ENCODE measurements at places on chromosomes 5 and 9. TPM values are rescaled to one million over a fixed set of nuclear protein-coding genes. Genes with fewer than 3 reads are reported as not detected.
A peak's percentile ranks its signal among the peaks of the same experiment; 100 is the strongest.

STC2 gene
- total RNA-seq = not detected

DNA sequence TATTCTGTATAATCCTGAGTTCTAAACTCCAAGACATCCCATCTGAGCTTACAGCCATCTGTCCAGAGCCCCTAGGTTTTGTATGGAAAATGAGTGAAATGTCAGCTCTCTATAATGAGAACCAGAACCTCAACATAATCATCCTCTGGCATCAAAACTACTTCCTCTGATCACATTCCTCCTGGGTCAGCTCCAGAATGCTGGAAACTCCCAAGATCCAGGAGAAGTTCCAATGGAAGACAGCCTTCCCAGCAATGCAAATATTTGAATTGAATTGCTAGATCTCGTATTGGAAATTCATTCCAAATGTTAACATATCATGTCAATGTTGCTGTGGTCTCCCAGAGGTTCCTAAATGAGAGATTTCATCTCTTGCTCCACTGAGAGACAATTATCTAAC is 23.8 kb downstream of the C9 start:
- H3K4me1 ChIP-seq = no peaks in the 10 kb centered on the region
- no peaks in the 10 kb centered on the region for H3K36me3 ChIP-seq
- no peak for DNase-seq

DNA sequence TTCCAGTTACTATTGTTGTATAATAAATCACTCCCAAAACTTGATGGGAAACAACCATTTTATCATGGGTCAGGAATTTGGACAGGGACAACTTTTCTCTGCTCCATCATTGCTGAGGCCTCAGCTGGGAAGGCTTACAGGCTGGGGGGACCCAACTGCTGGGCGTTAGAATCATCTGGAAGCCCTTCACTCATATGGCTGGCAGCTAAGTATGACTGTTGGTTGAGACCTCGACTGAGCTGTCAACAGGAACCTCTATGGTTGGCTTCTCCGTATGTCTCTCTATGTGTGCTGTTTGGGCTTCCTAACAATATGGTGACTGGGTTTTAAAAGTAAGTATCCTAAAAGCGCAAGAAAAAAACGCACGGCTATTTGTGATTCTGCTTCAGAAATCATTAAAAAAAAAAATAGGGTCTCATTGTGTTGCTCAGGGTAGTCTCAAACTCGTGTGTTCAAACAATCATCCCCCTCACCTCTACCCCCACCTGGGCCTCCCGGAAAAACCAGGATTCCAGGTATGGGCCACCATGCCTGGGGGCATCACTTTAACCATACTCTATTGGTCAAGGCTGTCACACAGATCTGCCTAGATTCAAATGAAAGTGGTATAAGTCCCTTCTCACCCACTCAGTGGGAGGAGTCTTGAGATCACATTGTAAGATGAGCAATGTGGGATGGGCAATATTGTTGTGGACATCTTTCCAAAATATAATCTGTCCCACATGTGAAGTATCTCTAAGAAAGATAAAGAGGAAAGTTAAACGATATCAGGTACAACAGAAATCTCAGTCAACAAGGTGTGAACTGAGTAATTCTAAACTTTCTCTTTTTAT is 15.2 kb downstream of the FNBP1 start:
- H3K36me3 ChIP-seq = no peaks in the 10 kb centered on the region
- peaks cover 97% of the 10 kb centered on the region for H3K4me1 ChIP-seq
- H3K4me3 ChIP-seq = no peak overlapping the region
- H3K27me3 ChIP-seq = no peaks in the 10 kb centered on the region
- peak overlapping the region; percentile 77 for H3K27ac ChIP-seq

DNA sequence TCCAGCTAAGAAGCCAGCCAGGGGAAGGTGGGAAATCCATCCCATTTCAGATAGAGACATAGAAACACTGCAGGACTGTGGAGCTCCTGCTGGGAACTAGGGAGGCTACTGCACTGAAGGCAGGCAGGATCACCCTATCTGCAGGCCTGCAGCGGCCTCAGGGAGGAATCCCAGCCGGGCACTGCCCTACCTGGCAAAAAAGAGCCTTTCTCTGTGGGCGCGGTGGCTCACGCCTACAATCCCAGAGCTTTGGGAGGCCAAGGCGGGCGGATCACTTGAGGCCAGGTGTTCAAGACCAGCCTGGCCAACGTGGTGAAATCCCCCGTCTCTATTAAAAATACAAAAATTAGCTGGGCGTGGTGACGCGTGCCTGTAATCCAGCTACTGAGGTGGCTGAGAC is 71.4 kb upstream of the PHYKPL start:
- H3K36me3 ChIP-seq = no peaks in the 10 kb centered on the region
- H3K4me1 ChIP-seq = no peaks in the 10 kb centered on the region
- H3K27ac ChIP-seq = no peak overlapping the region
- H3K4me3 ChIP-seq = no peak overlapping the region

ACSL6 gene
- 51.7 TPM for total RNA-seq

C6 gene
- total RNA-seq = not detected

DNA sequence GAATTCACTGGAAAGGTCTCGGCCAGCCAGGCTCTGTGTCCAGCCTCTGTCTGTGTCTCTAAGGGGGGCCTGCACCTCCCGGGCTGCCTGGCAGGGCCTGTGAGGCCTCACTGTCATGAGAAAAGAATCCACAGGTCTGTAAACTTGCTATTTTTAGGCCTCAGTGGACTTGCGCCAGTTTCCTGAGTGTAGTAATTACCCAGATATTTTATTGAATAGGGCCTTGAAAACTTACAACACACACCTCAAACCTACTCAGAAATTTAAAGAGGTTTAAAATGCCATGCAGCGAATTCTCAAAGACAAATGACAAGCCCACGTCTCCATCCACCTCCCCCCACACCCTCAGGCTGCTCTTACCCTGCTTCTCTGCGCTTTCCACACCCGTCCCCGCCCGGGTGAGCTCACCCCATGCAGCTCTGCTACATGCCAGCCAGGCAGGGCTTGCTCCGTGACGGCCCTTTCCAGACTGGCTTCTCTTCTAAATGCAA is 8.8 kb upstream of the TENT4A start:
- no peak overlapping the region for H3K4me3 ChIP-seq
- no peak for DNase-seq
- H3K4me1 ChIP-seq = no peaks in the 10 kb centered on the region
- no peaks in the 10 kb centered on the region for H3K27me3 ChIP-seq
- no peak overlapping the region for H3K27ac ChIP-seq
- no peaks in the 10 kb centered on the region for H3K36me3 ChIP-seq

DNA sequence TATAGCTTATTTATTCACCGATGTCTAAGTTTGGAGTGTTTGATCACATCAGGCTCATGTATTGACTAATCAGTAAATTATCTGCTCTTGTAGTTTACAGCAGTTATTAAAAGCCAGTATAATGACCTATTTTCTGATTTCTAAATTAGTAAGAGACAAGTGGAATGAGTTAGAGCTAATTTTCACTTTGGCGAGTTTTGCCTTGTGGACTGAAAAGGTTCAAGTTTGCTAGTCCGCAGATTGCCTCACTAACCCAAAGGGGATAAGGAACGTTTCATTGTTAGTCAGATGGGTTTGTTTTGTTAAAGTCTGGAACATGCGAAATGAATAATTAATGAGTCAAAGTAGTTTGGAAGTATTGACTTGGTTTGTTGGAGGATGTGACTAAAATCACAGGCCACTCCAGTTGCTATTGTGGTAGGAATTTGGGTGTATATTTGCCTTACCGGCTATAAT is 40.1 kb downstream of the SMARCA2 start:
- H3K27me3 ChIP-seq = no peaks in the 10 kb centered on the region
- peaks cover 35% of the 10 kb centered on the region for H3K36me3 ChIP-seq
- peak overlapping the region; percentile 50 for H3K27ac ChIP-seq

GRCh38 chr5:103894882-103895281 is 332.3 kb upstream of the NUDT12 start:
- no peak overlapping the region for H3K4me3 ChIP-seq
- H3K4me1 ChIP-seq = no peaks in the 10 kb centered on the region
- DNase-seq = no peak
- no peak overlapping the region for H3K27ac ChIP-seq
- no peaks in the 10 kb centered on the region for H3K27me3 ChIP-seq

PTGDS gene
- 5.1 TPM for total RNA-seq

IL33 gene
- total RNA-seq = not detected

DNA sequence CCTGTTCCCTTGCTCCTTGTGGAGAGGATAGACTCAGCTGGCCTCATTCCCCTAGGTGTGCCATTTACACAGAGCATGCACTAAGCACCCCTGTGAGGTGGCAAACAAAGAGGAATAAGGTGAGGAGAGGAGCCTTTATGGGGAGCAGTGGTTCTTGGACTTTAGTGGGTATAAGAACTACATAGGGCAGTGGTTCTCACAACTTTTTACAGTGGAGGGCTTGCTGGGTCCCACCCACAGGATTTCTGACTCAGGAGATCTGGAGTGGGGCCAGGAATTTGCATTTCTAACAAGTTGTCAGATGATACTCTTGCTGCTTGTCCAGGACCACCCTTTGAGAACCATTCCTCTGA is 42.0 kb downstream of the CSF1R start:
- no peak overlapping the region for H3K4me3 ChIP-seq
- no peak overlapping the region for H3K27ac ChIP-seq
- DNase-seq = no peak
- H3K36me3 ChIP-seq = peaks cover 82% of the 10 kb centered on the region

KCNIP1 gene
- not detected for total RNA-seq
